Bronchial smooth muscle cell (primary cell): ENCODE measurements at places on chromosomes 2 and 18. TPM values are rescaled to one million over a fixed set of nuclear protein-coding genes. Genes with fewer than 3 reads are reported as not detected.

GKN1 gene
- not detected in 2 replicates for total RNA-seq

CYP26B1 gene
- total RNA-seq: 0.52 TPM in 1 of 2 replicates, not detected in the other

MYCN gene
- not detected in 2 replicates for total RNA-seq

ZNF396 gene
- 1.4 and 2.2 TPM in 2 replicates for total RNA-seq

CHRND gene
- total RNA-seq: not detected in 2 replicates
